ENCODE measurements at places on chromosomes 5 and 9.

- no peak for DNase-seq
Observed at GRCh38 chr5:93277051-93277450, 304.0 kb downstream of the NR2F1-AS1 start.

DNA sequence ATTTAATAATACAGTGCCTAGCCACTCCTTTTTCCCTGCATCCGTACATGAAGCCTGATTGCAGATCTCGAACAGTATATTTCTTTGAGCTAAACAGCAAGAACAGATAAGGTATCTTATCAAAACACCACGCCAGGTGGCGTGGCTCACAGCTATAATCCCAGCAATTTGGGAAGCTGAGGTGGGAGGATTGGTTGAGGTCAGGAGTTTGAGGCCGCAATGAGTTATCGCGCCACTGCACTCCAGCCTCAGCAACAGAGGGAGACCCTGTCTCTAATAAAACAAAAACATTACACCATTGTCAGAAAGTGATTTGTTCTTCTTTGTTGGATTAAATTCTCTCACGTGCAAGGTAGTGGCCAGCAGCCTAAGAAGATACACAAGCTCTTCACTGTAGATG, 291.2 kb upstream of the DMRT1 start:
- no peak for DNase-seq

- DNase-seq = no peak
Observed at GRCh38 chr9:90176901-90177300, 465.7 kb downstream of the DIRAS2 start.

DNA sequence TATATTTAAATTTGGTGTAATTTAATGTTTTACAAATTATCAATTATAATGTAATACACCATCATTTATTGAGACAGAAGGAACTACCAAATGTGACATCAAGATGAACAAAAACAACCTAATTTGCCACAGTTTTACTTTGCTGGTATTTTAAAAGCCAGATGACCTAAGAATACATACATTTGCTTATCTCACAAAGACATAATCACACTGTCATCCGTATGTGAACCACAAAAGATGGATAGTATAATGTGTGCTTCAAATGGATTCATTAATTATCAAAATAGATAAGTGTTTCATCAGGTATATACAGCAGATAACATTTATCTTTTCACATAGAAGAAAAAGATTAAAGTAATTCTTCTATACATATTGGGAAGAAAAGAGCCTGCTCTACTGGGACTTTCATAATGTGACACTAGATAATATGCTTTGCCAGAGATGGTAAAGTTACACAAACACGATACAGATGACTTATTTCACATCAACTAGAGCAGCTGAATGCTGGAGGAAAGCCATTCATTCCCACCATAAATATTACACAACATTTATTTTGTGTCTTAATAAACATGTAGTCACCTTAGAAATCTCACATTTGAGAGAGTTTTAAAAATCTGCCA, 278.5 kb downstream of the ISL1 start:
- DNase-seq = no peak

GRCh38 chr9:124964056-124964455, 23.2 kb upstream of the GOLGA1 start:
- no peak for DNase-seq

DNA sequence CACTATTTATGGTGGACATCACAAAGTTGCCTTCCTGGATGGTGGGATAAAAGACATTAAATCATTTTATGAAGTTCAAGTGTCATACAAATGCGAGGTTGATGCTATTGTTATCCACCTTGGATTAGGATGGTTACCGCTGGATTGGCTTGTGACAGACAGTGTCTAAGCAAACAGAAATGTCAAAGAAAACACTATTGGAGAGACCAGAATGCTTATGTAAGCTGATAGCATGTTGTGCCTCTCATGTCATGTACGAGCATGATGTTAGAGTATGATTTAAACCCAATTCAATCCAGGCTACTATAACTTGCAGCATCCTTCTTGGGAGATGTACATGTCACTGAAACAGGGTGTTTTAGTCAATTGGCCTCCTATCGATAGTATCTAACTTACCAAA, 178.8 kb upstream of the C9orf72 start:
- DNase-seq = no peak

- DNase-seq = no peak
Observed at GRCh38 chr5:122780296-122780695, 5.4 kb downstream of the SNX2 start.

- peak; percentile 68 for DNase-seq
Observed at GRCh38 chr9:83544002-83544698, 5.9 kb upstream of the FRMD3 start.

- DNase-seq = no peak
Observed at GRCh38 chr5:16549491-16550206, 67.1 kb downstream of the RETREG1 start.

GRCh38 chr9:79357194-79357593, 214.6 kb upstream of the TLE4 start:
- DNase-seq = no peak

GRCh38 chr5:134088291-134088690, 26.2 kb upstream of the TCF7 start:
- DNase-seq = no peak

DNA sequence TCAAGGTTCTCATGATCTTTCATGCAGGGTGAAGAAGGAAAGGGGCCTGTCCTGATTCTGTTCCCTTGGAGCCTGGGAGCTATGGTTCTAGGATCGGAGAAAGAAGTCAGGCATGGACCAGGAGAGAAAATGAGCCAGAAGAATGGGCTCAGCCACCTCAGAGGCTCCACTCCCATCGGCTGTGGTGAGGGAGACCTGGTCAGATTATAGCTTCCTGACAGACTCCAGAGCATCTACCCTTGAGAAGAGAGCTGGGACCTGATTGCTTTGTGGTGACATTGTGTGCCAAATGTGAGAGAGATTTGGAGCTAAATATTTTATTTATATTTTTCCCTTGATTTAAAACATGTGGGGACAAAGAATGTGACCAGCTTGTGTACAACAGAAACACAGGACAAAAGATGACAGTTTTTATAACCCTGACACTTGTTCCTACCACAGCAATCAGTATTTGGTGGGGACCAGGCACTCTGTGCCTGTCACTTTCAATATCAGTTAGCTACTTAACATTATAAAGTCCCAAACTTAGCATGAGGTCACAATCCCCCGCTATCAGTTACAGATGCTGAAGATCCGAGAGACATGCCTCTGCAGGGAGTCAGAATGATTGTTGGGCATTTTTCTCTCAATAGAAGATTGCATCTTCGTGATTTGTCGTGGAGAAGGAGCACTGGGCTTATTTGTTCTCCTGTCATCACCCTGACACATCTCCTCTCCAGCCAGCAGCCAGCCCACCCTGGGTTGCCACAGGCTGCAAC, 228.3 kb upstream of the ADAMTS16 start:
- no peak for DNase-seq

DNA sequence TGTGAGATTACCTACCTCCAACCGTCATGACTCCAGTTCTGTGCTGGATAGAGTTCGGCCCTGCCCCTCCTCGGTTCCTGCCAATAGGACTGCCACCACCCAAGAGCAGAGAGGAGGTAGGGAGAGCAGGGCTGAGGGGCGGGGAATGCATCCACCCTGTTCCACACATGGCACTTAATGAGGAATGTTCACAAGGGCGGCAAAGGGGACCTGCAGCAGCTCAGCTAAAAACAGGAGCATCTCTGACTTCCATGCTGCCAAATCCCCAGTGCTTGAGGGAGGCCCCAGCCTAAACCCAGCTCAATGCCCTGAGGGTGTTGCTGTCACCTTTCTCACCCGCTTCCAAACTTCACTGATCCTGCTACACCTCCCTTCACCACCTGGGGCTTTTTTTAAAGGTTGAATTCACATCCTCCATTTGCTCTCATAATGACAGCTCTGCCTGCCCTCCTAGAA, 7.8 kb upstream of the DELE1 start:
- no peak for DNase-seq

DNA sequence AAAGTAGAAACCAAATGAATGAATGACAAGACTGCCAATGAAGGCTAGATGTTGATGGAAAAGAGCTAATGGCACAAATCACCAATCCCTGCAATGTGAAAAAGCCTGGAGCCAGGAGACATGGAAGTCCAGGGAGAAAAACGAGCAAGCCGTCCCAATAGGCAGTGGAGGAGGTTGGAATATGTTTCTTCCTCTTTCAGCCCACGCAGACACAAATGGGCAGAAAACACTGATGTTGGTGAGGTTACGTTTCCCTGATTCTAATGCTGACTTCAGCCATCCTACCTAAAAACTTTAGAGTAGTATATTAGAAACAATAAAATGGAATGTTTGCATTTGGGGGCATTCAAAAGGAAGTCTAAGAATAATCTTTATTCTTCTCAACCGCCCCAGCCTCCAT, 23.9 kb upstream of the KIF2A start:
- DNase-seq = no peak

DNA sequence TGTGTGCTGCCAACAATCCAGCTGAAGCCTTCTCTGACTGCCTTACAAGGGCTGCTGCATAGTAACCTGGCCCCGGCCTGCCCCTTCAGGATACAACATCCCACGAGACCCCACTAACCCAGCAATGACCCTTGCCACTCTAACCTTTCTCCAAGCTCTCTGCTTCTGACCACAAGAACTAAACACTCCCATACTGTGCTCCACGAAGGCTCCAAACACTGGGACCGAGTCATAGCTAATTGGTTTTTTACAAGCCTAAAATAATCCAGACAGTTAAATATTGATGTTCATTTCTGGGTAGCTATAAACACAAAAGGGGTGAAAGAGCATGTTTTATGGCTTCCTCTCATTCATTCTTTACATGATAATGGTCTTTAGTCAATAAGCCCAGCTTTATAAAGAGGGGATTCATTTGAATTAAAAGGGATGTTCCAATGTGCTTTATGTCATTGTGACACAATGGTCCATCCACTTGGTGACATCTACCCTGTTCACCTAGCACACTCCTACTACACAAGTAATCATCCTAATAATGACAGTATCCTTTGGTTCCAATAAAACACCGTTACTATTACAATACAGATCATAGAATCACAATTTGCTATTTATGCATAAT, 16.2 kb upstream of the TLE4 start:
- DNase-seq = no peak

GRCh38 chr5:126119887-126120442, 303.2 kb upstream of the GRAMD2B start:
- DNase-seq = no peak

DNA sequence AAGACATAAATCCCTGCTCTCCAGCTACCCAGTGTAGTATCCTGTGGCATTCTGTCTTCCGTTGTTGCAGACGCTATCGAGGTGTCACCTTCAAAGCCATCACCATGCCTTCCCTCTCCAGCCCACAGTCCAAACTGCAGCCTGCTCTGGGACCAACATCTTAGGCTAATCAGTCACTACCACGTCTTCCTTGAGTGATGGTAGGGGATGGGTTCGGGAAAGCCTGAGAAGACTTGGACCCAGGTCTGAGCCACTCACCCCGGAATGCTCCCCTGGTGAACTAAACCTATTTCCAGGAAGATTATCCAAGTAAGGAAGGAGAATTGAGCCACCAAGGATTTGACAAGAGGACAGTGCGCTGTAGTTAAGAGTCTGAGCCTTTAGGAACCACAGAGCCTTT, 52.9 kb upstream of the IRX1 start:
- no peak for DNase-seq

- DNase-seq = no peak
Observed at GRCh38 chr9:77841739-77842386, 189.7 kb downstream of the GNAQ start.

- DNase-seq = no peak
Observed at GRCh38 chr9:13673348-13673747, 393.9 kb upstream of the MPDZ start.

- DNase-seq = no peak
Observed at GRCh38 chr9:136846376-136847087, 2.7 kb upstream of the PHPT1 start.

DNA sequence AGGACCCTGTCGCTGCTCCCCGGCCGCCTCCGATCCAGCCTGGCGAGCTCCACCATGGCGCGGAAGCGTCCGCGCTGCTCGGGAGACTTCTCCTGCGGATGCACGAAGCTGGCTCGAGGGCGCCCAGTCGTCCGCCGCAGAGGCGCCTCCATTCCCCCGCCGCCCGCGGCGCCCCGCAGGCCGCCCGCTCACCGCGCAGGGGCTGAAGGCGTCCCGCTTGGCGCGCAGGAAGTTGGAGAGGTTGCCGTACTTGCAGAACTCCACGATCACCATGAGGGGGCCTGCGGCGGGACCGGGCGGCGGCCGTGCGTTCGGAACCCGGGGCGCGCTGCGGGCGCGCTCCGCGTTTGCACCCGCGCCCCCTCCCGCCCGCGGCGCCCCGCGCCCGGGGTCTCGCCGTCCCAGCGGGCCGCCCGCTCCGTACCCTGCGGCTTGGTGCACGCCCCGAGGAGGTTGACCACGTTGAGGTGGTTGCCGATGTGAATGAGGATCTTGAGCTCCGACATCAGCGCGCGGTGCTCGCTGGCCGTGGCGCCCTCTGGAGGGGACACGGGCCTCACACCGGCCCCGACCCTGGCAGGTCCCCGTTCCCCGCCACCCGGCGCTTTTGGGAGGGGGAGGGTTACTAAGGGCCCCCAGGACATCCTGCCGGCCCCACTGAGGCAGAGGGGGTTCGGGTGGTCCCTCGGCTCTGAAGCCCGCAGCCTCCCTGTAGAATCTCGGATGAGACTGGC, 27.7 kb upstream of the SCGB3A1 start:
- DNase-seq = no peak

DNA sequence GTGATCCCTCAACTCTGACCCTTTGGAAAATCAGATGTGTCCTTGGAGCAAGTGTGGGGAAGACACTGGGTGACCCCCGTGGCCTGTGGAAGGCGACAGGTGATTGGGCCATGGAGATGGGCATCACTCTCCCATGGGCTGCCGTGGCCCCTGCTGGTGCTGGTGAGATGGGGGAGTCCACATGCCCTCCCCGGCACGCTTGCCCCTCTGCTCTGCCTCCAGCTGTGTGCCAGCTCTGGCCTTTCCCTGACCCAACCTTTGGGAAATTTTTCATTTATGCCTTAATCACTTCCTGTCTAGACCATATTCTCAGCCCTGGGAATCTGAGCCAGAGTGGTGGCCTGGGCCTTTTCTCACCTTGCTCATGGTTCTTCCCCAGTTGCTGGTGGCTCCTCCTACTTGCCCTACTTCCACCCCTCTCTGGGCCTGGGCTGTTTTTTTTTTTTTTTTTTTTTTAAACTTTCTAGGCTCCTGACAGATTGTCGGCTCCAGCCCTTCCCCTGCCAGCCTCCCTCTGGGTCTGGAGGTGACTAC, 56.6 kb downstream of the RGS3 start:
- DNase-seq = no peak

- DNase-seq = no peak
Observed at GRCh38 chr5:81097713-81098112, 135.4 kb upstream of the CKMT2 start.

Measured in GF-D8 (cell line).